Cardiac muscle cell (in vitro differentiated cells and primary cell): ENCODE measurements at places on chromosomes 7 and 10. TPM values are rescaled to one million over a fixed set of nuclear protein-coding genes. Genes with fewer than 3 reads are reported as not detected.
A peak's percentile ranks its signal among the peaks of the same experiment; 100 is the strongest.

GRCh38 chr10:131644864-131645658, 255.7 kb upstream of the PPP2R2D start:
- DNase-seq, result no peak

GRCh38 chr10:44647877-44648542, 263.1 kb upstream of the CXCL12 start:
- DNase-seq, result peak; percentile 92

GRCh38 chr7:43669286-43670081, 59.8 kb downstream of the COA1 start:
- DNase-seq, result no peak

DNA sequence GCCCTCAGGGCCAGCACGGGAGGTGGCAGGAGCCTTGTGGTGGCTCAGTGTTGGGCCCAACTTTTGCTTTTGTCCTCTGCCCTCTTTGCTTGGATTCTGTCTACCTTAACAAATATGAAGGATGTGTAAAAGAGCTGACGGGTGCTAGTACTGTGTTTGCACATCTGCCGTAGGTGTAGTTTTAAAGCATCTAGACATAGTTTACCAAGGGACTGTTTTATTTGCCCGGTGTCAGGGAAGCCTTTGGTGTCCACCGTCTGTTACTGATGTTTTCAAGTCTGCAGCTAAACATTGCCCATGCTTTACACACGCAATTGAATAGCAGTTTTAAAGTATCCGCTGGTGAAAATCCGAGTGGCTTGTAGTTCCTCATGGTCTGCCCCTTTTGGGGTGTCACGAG, 87.8 kb downstream of the DYNC2I1 start:
- DNase-seq, result no peak

- DNase-seq, result no peak
These were observed 44.8 kb downstream of the EGFR start for GRCh38 chr7:55063633-55064032.

DNA sequence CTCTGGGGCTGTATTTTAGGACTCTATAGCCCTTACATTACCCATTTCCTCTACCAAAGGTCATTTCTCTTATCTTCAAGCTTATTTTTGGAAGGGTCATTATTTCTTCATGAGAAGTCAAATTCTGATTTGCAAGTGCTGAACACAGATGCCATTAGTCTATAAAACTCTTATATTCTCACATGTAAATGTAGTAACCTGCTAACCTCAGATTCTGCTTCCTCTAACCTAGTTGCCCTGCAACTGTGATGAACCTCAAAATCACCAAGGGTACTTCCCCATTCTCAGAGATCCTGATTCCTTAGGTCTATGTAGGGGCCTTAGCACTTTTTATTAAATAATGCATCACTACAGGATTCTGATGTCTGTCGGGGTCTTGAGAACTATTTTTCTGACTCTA, 6.3 kb downstream of the FAS start:
- no peak for DNase-seq

GRCh38 chr7:36945612-36946400, 221.5 kb upstream of the AOAH start:
- DNase-seq, result peak; percentile 74

GRCh38 chr10:93383562-93383981, 98.6 kb downstream of the MYOF start:
- DNase-seq, result no peak

DNA sequence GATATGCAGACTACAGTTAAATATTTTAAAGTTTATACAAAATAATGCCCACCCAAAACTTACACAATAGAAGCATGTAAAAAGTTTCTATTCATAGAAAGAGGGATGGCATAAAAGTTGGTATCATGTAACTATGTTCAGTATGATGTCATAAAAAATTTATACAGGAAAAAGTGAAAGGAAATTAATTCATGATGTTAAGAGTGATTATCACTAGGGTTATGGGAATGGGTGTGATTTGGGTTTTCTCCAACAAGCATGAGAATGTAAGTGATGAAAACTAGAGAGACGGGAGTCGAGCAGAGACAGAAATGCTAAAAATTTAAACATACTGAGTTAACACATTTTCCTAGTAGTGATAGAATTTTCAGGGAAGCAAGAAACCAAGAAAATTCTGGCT, 52.7 kb downstream of the GDI2 start:
- DNase-seq, result peak; percentile 15

DNA sequence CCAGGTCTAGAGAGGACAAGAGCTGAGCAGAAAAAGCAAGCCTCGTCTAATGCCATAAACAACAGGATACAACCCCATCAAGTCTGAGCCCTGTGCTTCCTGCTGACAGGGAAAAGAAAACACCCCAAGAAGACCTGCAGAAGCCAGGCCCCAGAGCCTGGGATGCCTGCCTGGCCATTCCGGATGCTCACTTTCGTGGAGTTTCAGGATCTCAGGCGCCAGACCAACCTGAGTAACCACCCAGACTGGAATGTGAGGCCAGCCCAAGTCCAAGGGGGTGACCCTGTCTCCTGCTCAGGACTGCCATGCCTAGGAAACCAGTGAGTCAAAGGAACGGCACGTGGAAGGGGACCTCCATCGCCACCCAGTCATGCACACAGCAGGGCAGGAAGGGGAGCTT, 74.3 kb downstream of the PLXNA4 start:
- no peak for DNase-seq

- no peak for DNase-seq
These were observed 75.8 kb downstream of the RAB11FIP2 start for GRCh38 chr10:117970962-117971361.

GRCh38 chr10:130799532-130799931, 512.0 kb downstream of the TCERG1L start:
- no peak for DNase-seq

DNA sequence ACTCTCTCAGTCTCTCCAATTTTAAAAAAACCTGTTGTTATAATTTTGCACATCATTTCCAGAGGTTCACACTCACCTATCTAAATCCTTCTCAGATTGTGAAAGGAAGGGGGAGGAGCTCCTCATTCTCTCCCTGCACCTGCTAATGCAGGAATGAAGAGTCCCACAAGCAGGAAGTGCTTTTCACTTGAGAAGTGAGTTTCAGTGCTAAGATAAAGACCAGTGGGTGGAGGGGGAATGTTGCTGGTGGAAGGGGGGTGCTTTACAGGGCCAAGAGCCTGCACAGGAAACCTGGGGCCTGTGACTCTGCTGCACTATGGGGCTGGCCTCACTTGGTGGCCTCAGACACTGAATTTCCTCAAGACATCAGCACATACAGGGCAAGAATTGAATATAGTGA, 176.4 kb downstream of the PTPN20 start:
- DNase-seq, result no peak

DNA sequence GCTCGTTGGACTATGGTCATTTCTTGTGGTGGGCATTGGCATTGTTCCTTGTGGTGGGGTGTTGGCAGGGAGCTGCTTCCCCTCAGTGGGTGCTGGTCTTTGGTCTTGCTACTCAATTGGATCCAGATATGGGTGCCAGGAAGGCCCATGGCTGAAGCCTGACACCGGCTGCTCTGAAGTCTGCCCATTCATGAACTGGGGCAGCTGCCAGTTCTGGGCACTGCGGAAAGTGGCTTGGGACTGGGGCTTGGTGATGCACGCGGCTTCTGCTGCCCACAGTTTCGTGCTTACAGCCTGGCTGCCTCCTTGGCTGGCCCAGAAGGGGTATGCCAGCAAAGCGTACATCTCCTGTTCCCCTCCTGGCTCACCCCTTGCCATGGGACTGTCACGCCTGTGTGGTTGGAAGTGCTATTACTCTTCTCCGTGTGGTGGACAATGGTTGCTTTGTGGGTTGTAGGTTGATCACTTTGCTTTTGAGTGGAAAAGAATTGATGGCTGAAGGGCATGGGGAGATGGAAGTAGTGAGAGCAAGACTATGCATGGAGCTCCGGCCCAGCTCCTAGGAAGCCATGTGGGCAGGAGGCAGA, 54.7 kb downstream of the ADAMTS14 start:
- no peak for DNase-seq

DNA sequence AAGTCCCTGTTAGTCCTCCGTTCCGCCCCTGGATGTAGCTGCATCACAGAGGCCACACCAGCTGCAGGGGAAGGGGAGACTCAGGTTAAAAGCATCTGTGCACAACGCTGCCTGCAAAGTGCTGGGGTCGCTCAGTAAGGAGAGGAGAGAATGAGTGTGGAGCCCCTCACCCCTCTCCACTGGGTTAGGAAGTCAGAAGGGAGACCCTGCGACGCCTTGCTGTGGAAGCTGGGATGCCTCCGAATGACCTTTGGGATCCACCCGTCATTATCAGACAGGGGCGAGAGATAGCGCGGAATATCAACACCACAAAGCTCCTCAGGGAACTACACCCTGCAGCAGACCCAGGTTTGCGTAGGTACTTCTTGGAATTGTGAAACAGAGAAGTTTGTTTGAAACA, 167.7 kb upstream of the SHH start:
- no peak for DNase-seq

- DNase-seq, result no peak
These were observed 261.7 kb upstream of the SEMA3C start for GRCh38 chr7:81180573-81180972.

- DNase-seq, result peak; percentile 74
These were observed 4.9 kb downstream of the PKD2L1 start for GRCh38 chr10:100325158-100325557.

GRCh38 chr7:138008588-138009349, 6.9 kb upstream of the CREB3L2 start:
- DNase-seq, result peak; percentile 75

Gene FLNC
- polyA plus RNA-seq, result 194 and 196 TPM in 2 replicates

Gene COL28A1
- 0.65 and 0.70 TPM in 2 replicates for polyA plus RNA-seq

Gene LRRC18
- polyA plus RNA-seq, result not detected in 2 replicates

Gene STEAP4
- 0.22 TPM in 1 of 2 replicates, not detected in the other for polyA plus RNA-seq

Gene TMEM213
- polyA plus RNA-seq, result not detected in 2 replicates

Gene FKBP6
- 0.11 TPM in 1 of 2 replicates, not detected in the other for polyA plus RNA-seq

Gene ADAM8
- 2.3 and 3.7 TPM in 2 replicates for polyA plus RNA-seq
